Posterior vena cava (tissue), 2 donors: ENCODE measurements at places on chromosomes 1 and 21.

DNA sequence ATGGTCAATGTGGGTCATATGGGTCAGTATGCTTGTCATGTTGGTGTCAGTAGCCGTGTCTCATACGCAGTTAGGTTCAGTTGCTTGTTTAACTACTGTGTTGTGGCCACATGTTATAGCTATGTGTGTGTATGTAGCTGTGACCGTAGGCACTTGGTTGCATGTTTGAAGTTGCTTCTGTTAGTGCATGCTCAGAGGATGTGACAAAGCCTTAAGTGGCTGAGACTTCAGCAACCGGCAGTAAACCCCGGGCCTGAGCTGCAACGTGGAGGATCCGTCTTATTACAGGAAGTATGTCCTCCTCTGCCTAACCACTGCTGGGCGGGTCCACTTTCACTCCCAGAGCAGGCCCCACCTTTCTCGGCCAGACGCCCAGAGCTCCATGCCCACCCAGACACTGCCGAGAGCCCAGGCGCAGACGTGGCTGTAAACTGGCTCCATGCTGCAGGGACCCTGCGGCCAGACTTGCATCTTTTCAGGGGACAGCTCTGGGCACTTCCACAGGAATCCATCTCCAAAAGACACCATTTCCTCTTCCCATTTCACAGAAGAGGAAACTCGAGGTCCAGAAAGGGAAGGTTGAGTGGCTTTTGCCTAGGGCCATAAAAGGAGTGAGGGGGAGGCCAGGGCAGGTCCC, 2.2 kb downstream of the TCEA3 start:
- DNase-seq: peak; percentile 93

DNA sequence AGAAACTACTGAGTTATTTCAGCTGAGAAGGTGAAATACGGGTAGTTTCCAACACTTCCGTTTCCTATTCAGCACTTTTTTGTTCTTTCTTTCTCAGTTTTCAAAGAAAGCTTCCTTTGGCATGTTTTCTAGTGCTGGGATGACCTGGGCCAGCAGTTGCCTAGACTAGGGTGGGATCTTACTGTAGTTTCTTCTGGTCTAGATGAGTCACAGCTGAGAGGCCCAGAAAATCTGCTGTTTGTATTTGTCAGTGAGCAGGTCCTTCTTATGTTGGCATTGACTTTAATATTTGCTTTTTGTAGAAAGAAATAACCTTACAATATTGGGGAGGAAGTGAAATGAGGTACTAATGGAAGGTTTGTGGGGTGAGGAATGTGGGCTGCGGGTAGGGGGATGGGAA, 22.2 kb downstream of the C1orf21 start:
- DNase-seq: no peak

DNA sequence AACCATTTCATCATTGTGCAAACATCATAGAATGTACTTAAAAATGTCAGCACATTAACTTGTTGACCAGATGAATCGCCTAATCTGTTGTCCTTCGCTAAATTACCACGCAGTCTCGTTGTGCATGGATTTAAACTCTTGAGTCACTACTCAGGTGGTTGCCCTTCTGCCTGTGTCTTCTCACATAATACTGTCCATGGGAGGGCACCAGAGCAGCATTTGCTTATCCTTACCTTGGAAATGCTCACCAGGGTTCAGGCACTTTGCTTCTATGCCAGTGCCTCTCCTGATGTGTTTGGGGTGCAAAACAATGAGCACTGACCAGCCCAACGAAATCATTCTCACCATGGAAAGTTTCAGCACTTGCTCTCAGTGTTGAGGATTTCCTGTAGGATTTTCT, 559.9 kb downstream of the RWDD3 start:
- no peak for DNase-seq

GRCh38 chr1:175597969-175598765, 145.2 kb downstream of the TNR start:
- DNase-seq: no peak

- DNase-seq: peak; percentile 98
These were observed 49.7 kb upstream of the ATF3 start for GRCh38 chr1:212558693-212559480.

DNA sequence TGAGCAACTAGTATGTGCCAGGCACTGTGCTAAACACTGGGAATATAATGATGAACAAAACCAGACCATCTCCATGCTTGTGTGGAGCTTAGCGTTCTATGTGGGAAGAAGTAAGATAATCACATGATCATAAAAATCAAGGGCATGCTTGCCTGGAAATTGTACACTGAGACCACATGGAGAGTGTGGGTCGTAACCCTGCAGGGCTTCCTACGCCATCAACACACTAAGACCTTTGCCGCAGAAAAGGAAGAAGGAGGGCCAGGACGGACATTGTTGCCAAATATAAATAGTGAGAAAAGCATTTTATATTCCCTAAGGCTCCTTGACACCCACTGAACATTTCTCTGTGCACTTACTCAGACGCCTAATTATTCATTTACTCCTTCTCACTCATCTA, 388.1 kb upstream of the VAMP3 start:
- DNase-seq: no peak

DNA sequence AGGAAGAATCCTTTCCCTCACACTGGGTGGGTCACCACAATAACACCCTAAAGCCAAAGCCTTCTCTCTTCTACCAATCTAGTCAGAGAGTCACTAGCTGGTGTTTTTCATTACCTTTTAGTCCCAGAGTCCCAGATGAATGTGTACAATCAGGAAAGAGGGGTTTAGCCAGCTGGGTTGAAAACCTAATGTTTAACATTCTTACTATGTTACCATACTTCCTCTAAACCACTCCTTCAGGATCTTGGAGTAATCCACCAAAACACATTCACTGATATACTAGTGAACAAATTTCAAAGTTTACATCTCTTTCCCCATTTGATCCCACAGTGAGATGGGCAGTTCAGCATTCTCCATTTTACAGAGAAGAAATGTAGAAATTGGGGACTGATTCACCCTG, 9.7 kb downstream of the LPAR3 start:
- DNase-seq: no peak

DNA sequence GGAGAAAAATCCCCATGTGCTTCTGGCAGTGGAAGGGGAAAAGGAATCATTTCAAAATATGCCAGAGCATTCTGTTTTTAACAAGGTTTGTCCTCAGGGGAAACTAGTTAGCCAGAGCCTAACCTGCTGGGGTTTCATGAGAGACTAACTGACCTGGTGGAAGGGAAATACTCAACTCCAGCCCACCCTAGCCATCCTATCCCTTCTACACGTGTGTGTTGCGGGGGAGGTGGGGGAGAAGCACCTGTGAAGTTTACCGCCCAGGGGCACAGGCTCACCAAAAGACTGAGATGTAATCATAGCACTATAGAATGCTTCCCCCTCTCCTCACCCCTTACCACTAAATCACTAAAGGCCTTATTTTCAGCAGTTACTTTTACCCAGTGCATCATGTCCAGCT, 139.5 kb downstream of the GRIK3 start:
- no peak for DNase-seq

DNA sequence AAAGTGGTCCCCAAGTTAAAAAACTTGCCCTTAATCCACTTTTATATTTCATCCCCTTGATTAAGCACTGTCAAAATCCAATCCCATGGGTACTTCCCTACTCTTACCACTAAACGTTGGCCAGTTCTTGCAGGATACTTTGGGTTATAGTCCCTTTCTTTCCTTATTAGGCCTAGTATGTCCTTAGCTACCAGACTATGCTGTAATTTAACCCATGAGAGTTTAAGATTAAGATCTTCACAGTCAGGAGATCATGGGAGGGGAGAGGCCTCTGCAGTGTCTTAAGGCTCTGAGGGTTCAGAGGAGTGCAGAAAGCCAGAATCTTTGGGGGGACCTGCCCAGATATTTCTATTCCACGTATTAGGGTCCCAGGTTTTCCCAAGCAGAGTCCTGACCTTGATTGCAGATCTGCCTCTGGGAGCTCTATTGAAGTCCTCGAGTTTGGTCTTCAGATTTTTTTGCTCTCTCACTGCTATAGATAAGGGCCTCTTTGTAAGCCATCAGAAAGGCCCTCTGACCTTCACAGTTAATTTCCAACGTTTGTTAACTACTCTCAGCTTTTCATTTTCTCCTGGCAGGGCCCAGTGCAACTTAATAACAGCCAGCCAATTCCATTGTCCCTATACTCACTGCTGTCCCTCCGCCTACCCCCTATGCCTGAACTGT, 9.0 kb upstream of the CGN start:
- no peak for DNase-seq

DNA sequence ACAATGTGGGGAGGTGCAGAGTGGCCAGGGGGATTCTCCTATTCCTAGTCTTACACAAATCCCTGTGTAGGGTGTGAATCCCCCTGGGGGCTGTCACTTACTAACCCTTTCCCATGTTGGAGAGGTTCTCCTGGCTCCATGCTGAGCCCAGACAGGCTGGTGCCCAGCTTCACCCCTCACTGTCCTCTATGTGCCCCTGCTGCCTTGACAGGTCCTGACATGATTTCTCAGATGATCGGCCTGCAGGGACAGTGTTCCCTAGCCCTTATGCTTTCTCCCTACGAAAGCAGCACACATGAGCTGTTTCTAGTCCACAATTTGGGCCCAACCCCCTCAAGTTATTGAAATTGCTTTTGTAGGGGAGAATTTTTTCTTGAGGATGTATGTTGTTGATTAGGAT, 68.9 kb upstream of the FAM78B start:
- peak; percentile 53 for DNase-seq

GRCh38 chr1:86429835-86430234, 5.9 kb downstream of the CLCA2 start:
- DNase-seq: no peak

GRCh38 chr1:161388639-161389038, 21.0 kb upstream of the CFAP126 start:
- DNase-seq: no peak

GRCh38 chr1:152436593-152437496, 22.8 kb upstream of the CRNN start:
- no peak for DNase-seq

DNA sequence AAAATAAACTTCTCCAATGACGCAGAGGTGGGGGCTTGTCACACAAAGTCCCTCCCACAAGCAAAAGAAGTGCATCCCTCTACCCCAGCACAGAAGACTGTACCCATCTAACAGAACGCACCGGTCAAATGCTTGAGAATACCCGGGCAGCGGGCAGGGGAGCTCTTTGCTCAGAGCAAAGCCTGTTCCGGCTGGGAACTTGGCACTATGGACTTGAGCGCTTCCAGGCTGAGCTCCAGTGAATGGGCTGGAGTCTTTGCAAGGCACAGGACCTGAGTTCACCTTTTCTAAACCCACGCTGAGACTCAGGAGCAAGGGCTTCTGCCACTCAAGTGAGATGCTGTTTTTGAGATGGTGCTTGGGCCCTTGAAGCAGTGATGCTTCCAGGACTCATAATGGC, 20.3 kb downstream of the RHBG start:
- DNase-seq: no peak

GRCh38 chr21:36747815-36748383, 49.0 kb downstream of the SIM2 start:
- peak; percentile 80 for DNase-seq

- DNase-seq: no peak
These were observed 9.5 kb upstream of the ACOT11 start for GRCh38 chr1:54538538-54538937.

- DNase-seq: peak; percentile 77
These were observed 27.8 kb downstream of the SLC19A1 start for GRCh38 chr21:45514311-45515021.

DNA sequence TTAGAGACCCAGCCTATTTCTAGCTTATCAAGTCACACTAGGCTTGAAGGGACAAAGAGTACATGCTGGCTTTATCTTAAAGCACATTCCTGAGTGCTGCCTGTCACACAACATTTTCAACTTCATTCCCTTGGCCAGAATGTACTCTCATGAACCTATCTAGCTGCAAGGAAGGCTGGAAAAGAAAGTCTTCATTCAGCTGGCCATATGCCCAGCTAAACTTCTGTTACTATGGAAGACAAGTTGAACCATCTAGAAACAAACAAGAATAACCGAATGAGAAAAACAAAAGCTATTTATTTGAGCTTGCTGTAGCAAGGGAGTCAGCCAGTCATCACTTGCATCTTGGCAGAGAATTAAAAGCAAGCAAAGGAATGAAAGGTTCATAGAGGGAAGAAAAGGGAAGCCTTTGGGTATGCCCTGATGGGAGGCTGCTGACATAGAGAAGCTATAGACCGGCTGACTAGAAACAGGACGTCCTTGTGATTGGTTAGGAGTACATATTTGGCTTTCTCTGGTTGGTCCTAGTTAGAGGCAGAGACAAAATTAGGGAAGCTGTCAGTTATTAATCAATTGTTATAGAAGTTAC, 108.4 kb downstream of the NEK7 start:
- no peak for DNase-seq

DNA sequence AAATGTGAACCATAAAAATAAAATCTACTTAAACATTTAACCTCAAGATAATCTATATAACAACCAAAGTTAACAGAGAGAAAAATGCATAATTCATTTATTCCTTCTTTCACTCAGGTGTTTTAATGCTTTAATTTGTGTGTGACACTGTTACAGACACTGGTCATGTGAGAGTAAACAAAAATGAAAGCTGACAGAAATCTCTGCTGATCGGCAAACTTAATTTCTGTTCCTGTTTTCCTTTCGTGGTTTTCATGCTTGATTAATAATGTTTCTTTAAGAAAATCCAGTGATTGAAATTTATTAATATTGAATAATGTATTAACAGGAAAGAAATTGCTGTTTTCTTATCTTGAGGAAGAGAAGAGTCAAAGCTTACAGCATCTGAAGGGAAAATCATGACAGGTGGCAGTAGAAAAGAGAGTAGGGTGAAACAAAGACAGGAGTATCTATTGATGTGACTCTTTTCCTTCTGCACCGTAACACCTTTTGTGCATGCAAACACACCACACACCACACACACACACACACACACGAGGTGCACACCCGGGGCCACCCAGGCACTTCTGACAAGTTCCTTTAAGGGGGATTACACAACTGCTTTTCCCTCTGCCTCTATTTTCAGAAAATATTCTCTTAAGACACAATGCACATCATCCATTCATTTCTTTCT, 1.6 kb downstream of the OR2AK2 start:
- DNase-seq: no peak

DNA sequence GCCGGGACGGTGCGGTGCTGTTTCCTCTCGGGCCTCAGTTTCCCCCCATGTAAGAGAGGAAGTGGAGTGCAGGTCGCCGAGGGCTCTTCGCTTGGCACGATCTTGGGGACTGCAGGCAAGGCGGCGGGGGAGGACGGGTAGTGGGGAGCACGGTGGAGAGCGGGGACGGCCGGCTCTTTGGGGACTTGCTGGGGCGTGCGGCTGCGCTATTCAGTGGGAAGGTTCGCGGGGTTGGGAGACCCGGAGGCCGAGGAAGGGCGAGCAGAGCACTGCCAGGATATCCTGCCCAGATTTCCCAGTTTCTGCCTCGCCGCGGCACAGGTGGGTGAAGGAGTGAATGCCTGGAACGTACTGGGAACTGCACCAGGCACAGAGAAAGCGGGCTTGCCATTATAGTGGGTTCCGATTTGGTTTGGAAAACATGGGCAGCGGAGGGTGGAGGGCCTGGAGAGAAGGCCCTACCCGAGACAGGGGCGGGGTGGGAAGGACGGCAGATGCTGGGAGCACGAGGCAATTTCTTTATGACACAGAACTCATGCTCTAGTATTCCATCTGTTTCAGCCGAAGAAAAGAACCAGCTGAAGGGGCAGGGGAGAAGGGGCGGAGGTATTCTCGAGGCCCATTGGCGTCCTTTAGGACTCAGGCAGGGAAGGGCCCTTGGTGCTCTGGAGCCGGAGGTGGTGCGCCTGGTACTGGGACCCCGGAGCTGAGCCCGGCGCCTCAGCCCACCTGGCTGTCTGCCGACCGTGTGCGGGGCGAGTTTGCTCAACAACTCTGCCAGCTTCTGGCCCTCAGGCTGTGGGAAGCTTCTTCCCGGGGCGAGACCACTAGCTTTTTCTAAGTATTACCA, 960 bp downstream of the PCSK9 start:
- DNase-seq: peak; percentile 80

- no peak for DNase-seq
These were observed 18.5 kb upstream of the KCNE2 start for GRCh38 chr21:34345091-34345871.

- DNase-seq: no peak
These were observed 35.8 kb downstream of the OLFML3 start for GRCh38 chr1:114015075-114015474.
